Mesothelial cell of epicardium (in vitro differentiated cells): ENCODE measurements at places on chromosomes 5 and 9.

GRCh38 chr5:106766916-106767315 lies 903.8 kb downstream of the EFNA5 start:
- DNase-seq: no peak

DNA sequence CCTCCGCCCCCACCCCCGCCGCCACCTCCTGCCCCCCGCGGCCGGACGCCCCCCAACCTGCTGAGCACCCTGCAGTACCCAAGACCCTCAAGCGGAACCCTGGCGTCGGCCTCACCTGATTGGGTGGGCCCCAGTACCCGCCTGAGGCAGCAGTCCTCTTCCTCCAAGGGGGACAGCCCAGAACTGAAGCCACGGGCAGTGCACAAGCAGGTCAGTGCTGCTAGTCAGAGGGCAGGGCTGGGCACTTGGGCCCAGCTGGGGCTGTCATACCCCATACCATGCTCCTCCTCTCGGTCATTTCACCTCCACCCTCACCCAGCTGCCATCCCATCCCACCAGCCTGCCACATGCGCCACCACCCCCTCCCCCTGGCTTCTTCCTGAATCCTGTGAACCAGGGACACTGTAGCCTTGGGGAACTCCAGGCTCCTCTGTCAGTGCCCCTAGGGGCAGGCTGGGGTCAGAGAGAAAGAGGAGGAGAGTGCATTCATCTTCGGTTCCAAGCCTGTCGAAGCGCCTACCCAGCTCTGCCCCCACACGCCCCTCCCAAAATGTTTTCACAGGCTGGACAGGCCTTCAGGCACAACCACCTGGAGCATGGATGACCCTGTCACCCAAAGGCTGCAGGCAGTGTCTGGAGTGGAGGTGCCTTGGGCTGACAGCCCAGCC lies 122.0 kb downstream of the DAB2IP start:
- DNase-seq: peak; percentile 10

DNA sequence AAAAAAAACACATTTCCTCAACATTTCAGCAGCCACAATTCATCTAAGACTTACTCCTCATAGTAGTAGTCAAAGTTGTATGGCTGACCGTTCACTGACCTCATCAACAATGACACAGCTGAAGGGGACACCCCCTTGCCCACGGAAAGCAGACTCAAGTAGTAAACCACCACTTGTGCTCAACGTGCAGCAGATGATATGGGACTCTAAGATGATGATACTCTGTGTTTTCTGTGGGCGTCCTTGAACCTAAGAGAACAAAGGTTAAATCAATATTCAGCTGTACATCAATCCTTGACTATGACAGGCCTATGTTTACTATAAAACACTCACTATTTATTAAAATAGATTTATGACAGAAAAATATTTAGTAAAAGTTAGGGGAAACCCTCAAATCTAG lies 71.6 kb downstream of the SETX start:
- no peak for DNase-seq

DNA sequence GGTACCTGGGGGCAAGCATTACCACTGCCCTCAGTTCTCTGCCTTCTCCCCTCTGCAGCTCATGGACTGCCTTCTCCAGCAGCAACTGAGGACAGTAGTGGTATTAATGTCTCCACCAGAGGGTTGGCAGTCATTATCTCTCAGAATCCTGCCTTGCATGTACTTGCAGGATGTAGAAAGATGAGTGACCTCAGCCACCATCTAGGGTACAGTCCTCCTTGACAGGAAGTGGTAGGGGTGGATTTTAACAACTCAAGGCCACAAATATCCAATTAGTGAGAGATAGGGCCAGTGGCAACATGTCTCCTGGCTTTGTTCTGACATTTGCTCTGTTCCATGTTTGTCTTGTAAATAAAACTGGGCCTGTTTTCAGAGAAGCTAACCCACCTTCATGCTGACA lies 47.2 kb downstream of the F2R start:
- no peak for DNase-seq

GRCh38 chr5:143755966-143756365 lies 56.0 kb upstream of the HMHB1 start:
- no peak for DNase-seq

GRCh38 chr5:58040846-58041245 lies 419.0 kb downstream of the PLK2 start:
- DNase-seq: no peak

GRCh38 chr5:54611290-54611951 lies 93.9 kb downstream of the SNX18 start:
- DNase-seq: no peak

DNA sequence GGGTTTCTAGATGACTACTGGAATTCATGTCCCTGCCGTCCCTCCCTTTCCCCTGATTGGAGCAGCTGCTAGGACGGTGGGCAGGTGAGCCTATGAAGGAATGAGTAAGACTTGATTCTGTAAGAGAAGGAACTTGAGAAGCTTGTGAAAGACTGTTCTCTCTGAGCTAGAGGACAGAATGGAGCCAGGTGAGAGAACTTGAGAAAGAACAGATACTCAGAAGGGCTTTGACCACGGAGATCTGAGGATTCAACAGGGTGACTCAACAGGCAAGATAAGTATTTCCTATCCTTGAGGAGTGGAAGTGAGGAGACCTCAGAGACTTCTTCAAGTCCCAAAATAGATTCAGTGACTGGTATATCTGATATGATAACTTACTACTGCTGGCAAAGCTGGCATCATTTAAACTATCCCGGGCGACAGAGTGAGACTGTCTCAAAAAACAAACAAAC lies 41.9 kb downstream of the HSDL2 start:
- no peak for DNase-seq

DNA sequence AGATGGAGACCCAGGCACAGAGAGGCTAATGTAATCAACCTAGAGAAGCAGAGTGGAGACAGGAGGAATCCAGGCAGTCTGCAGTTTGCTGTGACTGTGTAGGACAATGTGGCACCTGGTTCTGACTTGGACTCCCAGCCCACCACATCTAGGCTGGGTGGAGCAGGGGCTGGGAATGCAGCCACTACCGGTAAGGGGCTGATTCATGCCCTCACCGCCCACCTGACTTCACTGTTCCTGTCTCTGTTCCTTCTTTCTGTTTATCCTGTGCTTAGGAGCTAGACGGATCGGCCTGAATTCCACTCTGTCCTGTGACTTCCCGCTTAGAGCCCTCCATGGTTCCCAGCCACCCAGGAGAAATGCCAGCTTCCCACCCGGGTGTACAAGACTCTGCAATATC lies 2.6 kb downstream of the PDLIM4 start:
- DNase-seq: no peak

GRCh38 chr5:169521366-169521983 lies 62.1 kb upstream of the SPDL1 start:
- DNase-seq: no peak

DNA sequence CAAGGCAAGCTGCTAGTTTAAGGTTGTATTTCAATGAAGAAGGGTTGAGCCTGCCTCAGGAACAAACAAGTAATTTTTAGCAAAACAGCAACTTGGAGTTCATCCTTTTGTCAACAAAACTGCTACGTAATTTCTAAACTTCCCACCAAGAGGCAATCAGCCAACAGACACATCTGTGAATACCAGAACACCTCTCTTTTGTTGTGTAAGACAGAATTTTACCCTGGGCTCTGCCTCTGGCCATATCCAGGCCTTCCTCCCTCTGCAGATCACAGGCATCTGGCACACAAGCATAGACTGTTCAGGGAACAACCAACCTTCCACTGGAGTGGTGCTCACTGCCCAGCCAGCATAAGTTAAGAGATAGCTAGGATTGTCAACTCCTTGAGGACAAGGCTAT lies 409.0 kb downstream of the SPOCK1 start:
- no peak for DNase-seq

DNA sequence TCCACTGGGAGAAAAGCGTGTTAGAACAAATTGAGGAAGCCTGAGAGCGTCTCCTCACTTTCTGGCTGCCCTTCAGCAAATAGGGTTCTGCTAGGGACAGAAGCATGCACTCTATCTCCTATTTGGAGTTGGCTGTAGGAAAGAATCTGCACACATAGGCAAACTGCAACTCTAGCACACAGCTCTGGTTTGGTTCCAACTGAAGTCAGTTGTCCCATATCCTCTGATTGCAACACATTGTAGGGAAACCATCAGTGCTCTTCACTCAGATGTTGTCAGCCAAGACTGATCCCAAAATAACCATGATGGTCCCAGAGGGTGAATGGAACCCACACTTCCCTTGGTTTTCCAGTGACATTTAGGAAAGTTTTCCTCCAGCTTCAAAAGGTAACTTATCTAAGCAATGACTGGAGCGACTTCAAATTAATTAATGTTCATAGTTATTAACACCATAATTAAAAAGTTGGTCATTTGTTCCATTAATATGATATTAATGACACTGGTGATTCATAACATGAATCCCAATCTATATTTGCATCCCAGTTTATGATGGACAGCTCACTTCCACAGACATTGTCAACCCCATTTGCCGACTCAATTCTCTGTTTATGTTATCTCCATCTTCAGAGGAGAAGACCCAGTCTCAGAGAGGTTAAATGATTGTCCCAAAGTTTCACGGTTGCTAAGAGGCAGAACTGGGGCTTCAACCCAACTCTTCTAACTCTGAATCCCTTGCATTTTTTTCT lies 136.7 kb upstream of the ZNF462 start:
- DNase-seq: no peak

GRCh38 chr9:125513303-125513667 lies 193.7 kb downstream of the MAPKAP1 start:
- no peak for DNase-seq
